ENCODE measurements at places on chromosomes 13 and 19.

DNA sequence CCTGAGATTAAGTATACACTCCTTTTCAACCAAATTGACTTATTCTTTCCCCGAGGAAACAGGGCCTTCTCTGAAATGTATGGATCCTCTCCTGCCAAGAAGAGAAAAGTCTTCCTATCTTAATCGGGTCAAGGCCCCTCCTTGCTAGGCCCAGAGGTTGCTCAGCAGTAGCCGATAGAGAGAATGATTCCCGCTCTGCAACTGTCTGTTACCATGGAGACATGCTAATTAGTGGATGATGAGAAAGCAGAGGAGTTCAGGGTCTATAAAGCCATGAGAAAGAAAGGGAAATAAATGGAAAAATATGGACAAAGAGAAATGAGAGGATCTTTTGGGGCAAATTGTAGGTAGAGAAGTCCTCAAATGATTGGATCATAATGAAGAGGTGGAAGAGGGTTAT lies 103.5 kb downstream of the POU4F1 start:
- H3K36me3 ChIP-seq, result no peaks in the 10 kb centered on the region
- no peak overlapping the region for H3K27ac ChIP-seq
- no peak for DNase-seq
- no peaks in the 10 kb centered on the region for H3K4me1 ChIP-seq
- no peak overlapping the region for H3K4me3 ChIP-seq

DNA sequence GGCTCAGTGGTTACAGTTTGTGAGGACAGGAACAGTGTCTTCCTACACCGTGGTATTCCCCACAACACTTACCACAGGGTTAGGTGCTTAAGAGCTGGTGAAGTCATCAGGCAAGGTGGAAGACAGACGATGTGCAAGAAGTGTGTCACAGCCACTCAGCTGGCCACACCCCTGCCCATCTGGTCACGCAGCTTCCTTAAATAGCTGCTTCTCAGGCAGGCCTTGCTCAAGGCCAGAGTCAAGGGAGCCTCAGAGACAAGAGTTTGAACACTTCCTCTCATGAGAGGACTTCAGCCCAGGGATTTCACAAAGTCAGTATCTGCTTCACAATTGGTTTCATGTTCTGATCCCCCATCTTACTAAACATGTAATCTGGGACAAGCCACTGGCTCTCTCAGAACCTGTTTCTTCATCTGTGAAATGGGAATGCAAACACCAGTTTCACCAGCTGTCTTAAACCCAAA lies 80.3 kb upstream of the FRY start:
- DNase-seq, result peak; percentile 45
- H3K4me3 ChIP-seq, result no peak overlapping the region
- H3K4me1 ChIP-seq, result peaks cover 27% of the 10 kb centered on the region
- peak overlapping the region; percentile 48 for H3K27ac ChIP-seq

GRCh38 chr13:36778083-36778671 lies 40.8 kb upstream of the RFXAP start:
- H3K27me3 ChIP-seq, result peaks cover 29% of the 10 kb centered on the region
- H3K27ac ChIP-seq, result no peak overlapping the region
- H3K4me1 ChIP-seq, result no peaks in the 10 kb centered on the region

GRCh38 chr13:111367340-111367739 lies 46.9 kb downstream of the TEX29 start:
- peaks cover 21% of the 10 kb centered on the region for H3K27me3 ChIP-seq
- no peaks in the 10 kb centered on the region for H3K4me1 ChIP-seq
- no peak overlapping the region for H3K4me3 ChIP-seq
- no peaks in the 10 kb centered on the region for H3K36me3 ChIP-seq
- no peak for DNase-seq

DNA sequence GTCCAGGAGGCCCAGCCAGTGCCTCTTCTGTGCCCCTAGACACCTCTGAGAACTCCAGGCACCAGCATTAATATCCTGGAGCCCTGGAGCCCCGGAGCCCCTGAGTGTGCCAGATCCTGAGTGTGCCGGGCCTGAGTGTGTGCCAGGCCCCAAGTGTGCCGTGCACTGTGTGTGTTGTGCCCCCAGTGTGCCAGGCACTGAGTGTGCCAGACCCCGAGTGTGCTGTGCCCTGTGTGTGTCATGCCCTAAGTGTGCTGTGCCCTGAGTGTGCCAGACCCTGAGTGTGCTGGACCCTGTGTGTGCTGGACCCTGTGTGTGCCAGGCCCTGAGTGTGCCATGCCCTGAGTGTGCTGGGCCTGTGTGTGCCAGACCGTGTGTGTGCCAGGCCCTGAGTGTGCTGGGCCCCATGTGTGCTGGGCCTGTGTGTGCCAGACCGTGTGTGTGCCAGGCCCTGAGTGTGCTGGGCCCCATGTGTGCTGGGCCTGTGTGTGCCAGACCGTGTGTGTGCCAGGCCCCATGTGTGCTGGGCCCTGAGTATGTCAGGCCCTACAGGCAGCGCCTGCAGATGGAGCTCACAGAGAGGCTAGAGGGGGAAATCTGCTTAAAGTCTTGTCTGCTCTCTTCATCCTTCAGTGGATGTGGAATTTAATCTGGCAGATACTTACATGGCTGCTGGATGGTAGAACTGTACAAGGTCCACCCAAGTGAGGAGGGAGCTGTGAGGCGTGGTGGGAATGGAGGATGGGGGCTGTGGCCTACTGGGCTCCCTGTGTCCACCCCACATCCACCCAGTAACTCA lies 53.9 kb downstream of the C13orf46 start:
- no peaks in the 10 kb centered on the region for H3K4me1 ChIP-seq
- no peak overlapping the region for H3K27ac ChIP-seq

Data from stimulated activated naive B cell treated with anti-CD40 and anti-IgM and Interleukin-4, amounts not matched to agents 10 μg/mL and 1 μg/mL and 100 μg/mL, for 72 hours (primary cell).